ENCODE measurements at places on chromosomes 12 and 14.
A peak's percentile ranks its signal among the peaks of the same experiment; 100 is the strongest.

DNA sequence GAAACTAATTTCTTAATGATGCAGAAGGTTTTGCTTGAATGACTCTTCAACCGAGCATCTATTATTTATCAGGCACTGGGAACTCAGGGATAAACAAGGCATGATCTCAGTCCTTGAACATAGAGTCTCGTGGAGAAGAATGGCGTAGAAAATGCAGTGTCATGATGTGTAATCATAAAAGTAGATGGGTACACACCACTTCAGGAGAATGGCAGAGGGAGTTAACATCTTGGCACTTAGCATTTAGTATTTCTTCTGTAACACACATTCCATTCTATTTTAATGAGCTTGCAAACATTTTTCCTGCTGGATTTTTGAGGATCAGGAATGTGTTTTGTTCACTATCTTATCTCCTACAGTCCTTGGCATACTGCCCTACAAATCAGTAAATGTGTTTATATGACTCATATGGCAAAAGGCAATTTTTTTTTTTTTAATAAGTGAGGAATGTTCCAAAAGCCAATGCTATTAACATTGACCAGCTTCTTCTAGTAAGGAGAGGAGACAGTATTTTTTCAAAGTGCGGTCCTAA, 3.8 kb downstream of the TXNRD1 start:
- peak; percentile 49 for ATAC-seq

DNA sequence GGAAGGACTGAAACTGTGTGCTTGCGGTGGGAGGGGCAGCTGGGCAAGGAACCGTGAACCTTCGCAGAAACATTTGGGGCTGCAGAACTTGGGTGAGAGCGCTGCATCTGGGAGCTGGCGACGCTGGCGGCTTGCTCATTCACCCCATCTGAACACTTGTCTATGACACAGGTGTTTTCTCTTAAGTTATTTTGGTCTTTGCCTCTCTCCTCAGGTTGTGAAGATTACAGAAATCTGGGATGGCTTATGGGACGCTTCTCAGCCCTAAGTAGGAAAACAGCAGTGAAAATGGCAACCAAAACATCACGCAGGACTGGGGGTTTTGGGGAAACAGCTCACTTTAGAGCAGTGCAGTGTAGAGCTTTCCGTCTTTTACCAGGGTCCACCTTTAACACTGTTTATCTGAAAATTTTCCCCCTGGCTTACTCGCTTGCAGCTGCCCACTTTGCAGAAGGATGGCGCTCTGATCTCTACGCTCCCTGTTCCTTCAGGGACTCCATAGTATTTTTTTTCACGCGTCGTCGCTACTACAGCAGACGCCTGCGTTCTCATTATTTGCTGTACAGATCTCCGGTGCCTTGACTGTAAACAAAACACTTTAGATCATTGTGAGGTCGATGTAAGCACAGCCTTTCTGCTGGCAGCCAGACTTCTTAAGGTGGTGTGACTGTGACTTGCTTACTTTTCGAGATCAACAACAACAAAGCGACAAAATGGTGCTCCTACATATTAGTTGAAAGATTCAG, 2.7 kb upstream of the CDKN1B start:
- no peak for ATAC-seq

DNA sequence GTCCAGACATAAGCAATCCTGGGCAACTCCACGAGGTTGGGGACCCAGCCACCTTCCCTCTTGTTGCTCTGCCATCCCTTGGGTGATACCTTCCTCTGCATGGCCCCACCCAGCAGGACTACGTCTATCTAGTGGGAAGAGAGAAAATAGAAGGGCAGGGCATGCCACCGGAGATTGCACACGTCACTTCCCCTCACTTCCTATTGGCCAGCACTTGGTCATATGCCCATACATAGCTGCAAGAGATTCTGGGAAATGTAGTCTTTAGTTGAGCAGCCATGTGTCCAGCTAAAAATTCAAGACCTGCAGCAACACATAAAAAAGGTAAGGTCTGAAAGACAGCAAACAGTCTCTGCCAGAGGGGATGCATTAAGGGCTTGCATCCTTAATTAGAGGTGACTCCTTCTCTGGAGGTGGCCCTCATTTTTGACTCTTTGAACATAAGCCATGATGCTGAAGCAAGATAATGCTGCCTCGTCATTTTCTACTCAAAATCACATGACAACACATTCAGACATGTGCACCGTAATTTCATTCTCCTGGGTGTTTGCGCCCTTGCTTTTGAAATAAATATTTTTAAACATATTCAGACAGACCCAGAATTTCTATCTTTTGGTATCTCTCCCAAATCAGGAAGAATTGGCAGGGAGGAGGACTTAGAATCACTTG, 91.8 kb upstream of the PWP1 start:
- peak; percentile 59 for ATAC-seq

DNA sequence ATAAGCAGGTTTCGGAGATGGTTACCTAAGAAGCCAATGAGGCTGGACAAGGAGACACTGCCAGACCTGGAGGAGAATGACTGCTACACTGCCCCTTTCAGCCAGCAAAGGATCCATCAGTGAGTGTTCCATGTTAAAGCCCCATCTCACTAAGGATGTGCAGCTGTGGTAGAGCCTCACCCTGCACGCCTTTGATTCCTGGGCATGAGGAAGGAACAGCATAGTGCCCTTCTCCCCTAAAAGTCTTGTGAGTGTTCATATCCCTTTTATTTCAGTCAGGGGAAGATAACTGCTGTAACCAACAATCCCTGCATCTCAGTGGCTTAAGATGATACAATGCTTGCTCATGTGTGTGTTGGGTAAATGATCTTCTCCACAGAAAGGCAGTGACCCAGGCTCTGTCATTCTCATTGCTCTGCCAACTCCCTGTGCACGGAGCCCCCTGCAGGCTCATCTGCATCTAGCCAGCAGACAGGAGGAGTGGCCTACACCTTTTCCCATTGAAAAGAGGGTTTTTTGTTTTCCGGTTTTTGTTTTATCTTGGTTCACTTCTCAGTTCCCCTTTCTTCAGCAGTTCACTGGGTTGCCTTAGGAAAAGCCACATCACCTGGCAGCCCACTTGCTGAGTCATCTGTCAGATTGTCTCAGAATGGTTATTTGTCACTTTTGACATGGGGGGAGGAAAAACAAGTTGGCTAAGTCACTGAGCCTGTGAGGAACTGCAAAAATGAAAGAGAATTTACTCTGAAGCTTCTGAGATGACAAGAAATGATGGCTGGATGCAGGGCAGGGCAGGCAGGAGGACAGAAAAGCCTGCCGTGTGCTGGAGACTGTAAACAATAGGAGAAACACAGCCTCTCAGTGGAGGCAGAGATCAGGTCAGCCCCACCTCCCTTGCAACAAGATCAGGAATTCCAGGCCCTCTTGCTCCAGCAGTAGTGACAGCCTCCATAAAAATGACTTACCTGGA, 193.3 kb downstream of the ANO4 start:
- peak; percentile 92 for ATAC-seq

GRCh38 chr12:27237790-27238771, 6.0 kb upstream of the STK38L start:
- no peak for ATAC-seq

Measured in motor neuron (in vitro differentiated cells).